ENCODE measurements at places on chromosomes 12 and 14. TPM values are rescaled to one million over a fixed set of nuclear protein-coding genes. Genes with fewer than 3 reads are reported as not detected.

- no peak for DNase-seq
These were observed 2.1 kb downstream of the PLD4 start for GRCh38 chr14:104926619-104927431.

GRCh38 chr12:13052421-13052820 lies 8.2 kb downstream of the FAM234B start:
- no peak for DNase-seq

The KCNMB4 gene
- 4.8 TPM for total RNA-seq

The EEF1AKMT3 gene
- 12.6 TPM for total RNA-seq

GRCh38 chr14:65789363-65789762 lies 376.8 kb downstream of the FUT8 start:
- DNase-seq: no peak

The PTCSC3 gene
- not detected for total RNA-seq

DNA sequence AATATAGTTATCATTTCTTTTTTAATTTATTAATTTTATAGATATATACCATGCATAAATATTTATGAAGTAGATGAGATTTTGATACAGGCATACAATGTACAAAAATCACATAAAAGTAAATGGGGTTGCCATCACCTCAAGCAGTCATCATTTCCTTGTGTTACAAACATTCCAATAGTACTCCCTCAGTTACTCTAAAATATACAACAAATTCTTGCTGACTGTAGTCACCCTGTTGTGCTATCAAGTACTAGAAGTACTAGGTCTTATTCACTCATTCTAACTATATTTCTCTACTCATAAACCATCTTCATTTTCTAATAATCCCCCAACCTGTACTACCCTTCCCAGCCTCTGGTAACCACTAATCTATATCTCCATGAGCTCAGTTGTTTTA lies 432.6 kb upstream of the SYT1 start:
- DNase-seq: no peak

The GLIPR1L1 gene
- total RNA-seq: not detected

The LAG3 gene
- total RNA-seq: 13.1 TPM

DNA sequence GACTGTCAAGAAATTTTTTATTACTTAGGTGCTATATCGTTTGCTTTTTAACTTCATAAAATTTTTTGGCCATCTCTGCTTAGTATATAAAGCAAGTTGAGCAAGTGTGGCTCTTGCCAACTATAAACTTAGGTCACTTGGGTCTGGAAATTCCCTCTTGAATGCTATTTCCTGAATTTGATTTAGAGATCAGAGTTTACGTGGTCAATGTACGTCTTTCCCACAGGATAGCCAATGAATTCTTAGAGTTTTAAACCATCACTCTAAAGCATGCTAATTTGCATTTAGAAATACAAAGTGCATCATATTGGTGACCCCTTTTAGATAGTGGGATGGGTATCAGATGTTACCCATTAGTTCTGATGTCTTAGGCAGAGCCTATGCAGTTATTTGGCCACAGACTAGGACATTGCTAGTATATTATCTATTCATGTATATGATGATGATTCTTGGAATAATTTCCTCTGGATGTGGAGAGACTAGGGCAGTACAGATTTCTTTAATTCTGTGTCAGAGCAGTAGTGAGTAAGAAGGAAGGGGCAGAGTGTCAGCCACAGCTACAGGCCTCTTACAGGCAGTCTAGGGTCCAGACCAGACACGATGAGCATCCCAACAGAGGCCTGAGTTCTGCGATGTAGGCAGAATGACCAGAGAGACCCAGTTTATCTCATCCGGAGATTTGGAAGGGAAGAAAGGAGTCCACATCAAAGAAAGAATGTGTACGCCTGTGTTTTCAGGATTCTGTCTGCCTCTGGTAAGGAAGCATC lies 30.3 kb downstream of the SCN8A start:
- no peak for DNase-seq

The PTGR2 gene
- total RNA-seq: 13.6 TPM

The KLRC2 gene
- not detected for total RNA-seq

DNA sequence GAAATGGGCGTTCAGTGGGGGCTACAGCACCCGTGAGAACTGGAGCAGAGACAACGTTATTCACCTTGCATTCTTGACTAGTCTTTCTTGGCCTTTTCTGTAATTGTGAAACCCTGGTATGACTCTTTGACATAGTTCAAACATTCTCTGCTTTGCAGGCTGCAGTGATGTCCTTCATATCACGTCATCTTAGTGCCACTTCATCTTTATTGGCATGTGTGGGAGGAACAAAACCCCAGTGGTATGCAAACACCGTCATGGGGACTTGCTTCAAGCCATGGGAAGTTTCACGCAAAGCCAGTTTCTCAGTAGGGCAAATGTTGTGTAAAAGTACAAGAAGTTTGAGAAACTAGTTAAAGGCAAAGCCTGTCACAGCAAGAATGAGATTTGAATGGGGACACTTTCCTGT lies 20.2 kb upstream of the DUSP16 start:
- no peak for DNase-seq

All from prostate gland (tissue), 2 donors.